Skin of body (tissue), 3 donors: ENCODE measurements at places on chromosomes 7 and 10. TPM values are rescaled to one million over a fixed set of nuclear protein-coding genes. Genes with fewer than 3 reads are reported as not detected.

- no peak for DNase-seq
Observed at GRCh38 chr7:101947899-101948298, 130.5 kb downstream of the CUX1 start.

GRCh38 chr7:12685550-12685949 is 1.9 kb upstream of the ARL4A start:
- no peak for DNase-seq

- no peak for DNase-seq
Observed at GRCh38 chr10:74831518-74832120, 5.2 kb downstream of the KAT6B start.

- DNase-seq, result no peak
Observed at GRCh38 chr10:60623627-60624026, 154.7 kb upstream of the CDK1 start.

CPA2 gene
- not detected for total RNA-seq

CFAP58 gene
- total RNA-seq, result 0.39 TPM
